ENCODE measurements at places on chromosomes 5 and 9.

DNA sequence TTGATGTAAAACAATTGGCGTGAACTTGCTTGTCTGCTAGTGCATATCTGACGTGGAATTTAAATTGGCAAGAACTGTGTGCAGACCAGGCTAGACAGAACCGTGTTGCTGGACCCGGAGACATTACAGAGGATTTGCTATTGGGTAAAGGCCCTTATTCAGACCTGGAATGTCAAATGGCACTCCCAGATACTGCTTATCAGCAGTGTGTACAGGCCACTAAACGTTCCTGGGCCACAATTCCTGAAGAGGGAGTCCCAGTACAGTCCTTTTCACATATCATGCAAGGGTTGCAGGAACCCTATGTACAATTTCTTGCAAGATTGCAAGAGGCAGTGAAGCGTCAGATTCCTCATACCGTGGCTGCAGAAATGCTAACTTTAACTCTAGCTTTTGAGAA is 13.5 kb upstream of the MCCC2 start:
- no peak for DNase-seq

DNA sequence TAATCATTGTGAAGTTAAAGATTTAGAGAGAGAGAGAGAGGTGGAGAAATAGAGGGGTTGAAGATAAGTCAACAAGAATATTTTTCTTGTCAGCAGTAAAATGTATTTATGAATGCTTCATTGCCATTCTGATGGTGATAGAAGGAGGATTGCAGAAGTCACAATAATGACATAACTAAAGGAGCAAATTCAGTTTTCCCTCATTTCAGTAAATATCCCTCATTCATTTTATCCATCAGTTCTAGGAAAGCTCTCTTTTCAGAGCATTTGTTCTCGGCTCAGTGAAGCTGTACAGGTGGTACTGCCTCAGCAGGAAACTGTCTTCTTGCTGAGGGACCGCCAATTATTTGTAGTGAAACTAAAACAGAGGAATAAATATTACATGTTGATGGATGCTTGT is 681.4 kb downstream of the CETN3 start:
- DNase-seq: no peak

DNA sequence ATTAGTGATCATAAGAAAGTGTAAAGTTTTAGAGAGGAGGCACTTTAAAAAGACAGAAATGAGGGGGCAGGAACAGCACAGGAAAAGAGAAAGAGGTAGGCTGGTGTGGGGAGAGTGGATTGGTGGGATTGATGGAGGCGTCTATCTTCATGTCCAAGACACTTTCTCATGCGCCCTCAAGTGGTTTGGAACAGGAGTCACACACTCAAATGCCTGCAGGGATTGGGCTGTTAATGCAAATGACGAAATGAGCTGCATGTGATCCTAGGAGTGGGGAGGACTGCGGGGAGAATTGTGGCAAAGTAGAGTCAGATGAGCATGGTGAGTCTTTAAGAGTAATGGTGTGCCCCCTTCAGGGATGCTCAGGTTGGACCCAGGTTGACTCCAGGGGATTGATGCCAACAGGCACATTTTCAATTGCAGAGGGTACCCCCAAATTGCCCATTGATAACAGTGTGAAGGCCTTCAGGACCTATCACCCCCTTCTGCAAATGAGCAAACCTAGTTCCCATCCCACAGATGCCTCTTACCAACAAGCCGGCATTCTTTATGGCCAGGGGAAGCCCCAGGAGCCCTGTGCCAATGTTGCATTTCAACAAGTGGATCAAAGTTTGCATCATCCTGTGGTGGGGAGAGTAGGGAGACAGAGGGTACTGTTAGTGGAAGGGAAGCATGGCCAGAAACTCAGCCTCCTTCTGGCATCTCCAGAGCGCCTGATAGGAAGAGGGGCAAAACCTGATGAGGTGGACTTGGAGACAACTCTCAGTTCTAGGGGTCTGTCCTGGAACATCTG is 5.3 kb downstream of the SLC36A3 start:
- DNase-seq: no peak

GRCh38 chr5:165263536-165263935 is 1758.1 kb downstream of the MAT2B start:
- no peak for DNase-seq

GRCh38 chr5:37951946-37952721 is 112.3 kb upstream of the GDNF start:
- DNase-seq: no peak

DNA sequence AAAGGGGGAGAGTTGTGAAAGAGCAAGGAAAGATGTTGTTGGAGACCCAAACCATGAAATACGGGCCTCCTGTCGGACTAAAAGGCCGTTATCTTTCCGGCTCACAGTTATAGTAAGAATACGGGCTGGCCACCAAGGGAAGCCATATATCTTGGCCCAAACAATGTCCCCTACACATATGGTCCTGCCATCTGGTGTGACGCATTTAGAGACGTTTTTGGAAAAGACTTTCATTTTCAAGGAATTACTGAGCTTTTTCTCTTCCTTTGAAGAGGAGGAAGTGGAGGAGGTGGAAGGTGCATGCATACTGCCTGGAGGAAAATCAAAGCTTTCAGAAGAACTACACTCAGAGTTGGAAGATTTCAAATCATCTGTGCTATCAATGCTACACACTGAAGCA is 26.7 kb downstream of the PWWP2A start:
- no peak for DNase-seq

GRCh38 chr9:94990897-94991561 is 264.5 kb downstream of the AOPEP start:
- no peak for DNase-seq

GRCh38 chr5:109524026-109524425 is 114.3 kb upstream of the PJA2 start:
- DNase-seq: no peak

GRCh38 chr5:126562823-126563222 is 32.2 kb downstream of the ALDH7A1 start:
- DNase-seq: no peak

DNA sequence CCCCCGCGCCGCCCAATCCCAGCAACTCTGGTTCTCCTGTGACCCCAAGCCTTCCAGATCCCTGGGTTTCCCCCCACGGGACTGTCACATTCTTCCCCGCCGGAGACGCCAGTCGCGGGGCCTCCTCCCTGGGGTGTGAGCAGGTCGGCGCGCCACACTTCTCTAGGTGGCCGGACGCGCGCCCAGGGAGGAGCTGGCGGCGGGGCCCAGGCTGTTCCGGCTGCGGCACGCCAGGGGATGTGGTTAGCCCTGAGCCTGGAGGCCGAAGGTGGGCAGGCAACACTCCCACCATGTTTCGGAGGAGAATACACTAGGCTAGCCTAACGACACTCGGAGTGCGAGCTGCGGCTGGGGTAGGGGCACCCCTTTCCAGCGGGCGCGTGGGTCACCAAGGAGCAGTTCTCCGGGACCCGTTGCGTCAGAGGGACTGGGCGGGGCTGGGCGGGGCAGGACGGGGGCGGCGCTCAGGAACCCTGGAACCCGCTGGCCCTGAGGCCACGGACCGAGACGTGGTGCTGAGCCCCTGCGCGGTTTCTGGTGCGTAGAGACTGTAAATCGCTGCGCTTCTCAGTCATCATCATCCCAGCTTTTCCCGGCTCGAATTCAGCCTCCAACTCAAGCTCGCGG is at the start of gene SLC27A6:
TSS of gene SLC27A6 (plus strand) at position 478 of the 627 bp plus-strand sequence. CDS start 650 bp downstream, outside the sequence.
- no peak for DNase-seq

DNA sequence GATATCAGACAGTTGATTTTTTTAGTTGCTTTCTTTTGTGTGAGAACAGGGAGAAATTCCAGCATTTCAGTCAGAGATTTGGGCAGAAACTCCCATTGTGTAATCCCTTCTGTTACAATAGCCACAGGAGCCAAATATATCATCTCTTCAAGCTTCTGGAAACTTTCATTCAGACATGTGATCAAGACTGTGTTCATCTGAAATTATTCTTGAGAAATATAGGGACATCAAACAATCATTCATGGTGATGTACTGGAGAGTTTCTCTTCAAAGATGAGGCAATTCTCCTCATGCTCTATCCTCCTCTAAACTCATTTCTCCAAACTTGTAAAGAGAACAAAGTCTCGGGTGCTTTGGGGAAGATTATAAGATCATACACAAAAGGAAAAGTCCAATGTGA is 35.2 kb upstream of the CSNK1G3 start:
- no peak for DNase-seq

GRCh38 chr5:68911840-68912690 is 181.7 kb upstream of the SLC30A5 start:
- DNase-seq: no peak

- DNase-seq: no peak
Observed at GRCh38 chr9:133420392-133420827, 1.8 kb upstream of the ADAMTS13 start.

DNA sequence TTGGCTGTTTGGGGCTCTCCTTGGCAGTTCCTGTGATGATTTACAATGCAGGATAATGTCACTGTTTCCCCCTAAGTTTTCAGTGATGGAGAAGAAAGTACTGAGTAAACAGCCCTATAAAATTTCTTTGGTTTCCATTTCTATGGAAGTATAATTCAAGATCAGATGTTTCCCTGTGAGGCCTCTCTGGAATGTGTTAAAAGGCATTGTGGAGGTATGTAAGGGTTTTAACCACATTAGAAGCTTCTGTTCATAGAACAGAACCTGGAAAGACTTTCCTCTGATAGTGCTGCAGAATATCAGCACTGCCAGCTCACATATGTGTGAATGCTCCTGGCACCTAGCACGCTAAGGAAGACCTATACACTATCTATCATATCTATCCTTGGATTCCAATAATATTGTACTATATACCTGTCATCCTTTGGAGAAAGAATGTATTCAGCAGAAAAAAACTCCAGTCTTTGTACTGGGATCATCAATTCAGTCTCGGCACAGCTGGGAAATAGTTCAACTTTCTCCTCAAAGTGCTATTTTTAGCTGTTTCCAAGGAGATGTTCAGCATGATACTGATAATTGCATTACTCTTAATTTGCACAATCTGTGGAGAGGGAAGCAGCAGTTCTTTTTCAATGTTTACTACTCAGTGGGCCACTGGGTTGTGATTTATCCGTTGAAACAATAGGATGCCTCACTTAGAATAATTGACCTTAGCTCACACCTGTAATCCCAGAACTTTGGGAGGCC is 21.9 kb downstream of the TTC1 start:
- DNase-seq: no peak

DNA sequence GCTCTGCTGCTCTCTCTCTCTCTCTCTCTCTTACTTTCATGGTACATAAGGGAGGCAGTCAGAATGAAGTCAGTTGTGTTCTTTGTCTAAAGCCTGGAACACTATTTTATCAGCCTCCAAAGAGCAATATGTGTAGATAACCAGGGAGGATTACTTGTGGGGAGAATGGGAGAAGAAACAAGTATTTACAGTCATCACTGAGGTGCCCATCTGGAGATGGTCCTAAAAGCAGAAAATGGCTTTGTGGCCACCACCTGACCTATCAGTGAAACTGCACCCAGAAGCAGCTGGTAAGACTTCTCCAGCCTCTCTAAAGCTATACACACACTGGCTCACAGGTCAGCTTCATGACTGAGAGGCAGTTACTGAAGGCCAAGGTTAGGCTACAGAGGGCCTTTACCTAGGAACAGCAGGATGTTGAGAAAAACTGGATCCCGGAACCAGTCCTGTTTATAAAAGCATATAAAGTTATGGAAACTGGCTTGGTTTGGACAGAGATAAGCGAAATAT is 75.1 kb downstream of the MRPS27 start:
- DNase-seq: no peak

Data from activated gamma-delta T cell treated with Interleukin-2 at 50 U/mL for 16 hours (primary cell).